ENCODE measurements at places on chromosomes 7 and 10.

- peak; percentile 23 for DNase-seq
Measured at GRCh38 chr7:32347244-32347828, 142.8 kb downstream of the LSM5 start.

- peak; percentile 59 for DNase-seq
Measured at GRCh38 chr7:234708-235553, 42.6 kb downstream of the FAM20C start.

DNA sequence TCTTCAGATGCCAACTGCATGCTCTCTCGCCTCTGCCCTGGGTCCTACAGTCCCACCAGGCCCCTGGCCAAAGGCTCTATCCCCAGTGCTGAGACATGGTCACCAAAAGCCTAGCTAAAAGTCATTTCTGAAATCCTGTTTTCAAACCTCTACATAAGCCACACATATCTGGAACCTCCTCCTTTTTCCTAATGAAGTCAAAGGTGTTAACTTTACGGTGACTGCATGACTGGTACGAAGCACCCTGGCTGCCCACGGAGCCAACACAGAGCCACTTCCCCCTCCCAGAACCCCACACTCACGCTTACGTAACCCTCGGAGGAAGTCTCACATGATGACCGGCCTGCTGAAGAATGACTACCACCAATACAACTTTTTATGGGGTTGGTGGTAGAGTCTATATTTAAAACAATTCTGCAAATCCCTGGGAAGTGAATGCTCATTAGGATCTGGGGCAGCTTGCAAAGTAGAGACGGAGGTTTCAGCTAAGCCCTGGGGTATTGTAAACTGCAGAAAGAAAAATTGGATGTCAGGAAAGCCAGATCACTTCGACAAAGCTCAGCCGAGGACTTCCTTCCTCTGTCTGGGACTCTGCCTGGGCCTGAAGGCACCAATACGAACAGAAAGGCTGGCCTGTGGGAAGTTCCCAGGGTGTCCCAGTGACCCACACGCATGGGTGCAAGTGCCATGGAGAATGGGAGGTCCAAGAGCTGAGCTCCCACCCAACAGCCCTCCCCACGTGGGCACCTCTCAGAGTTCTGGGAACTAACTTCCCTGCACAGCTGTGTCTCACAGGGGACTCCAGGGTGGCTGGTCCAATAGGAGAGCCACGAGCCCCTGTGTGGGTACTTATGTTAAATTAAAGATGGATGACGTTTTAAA lies 50.7 kb downstream of the PDGFA start:
- DNase-seq = peak; percentile 21

GRCh38 chr10:124259139-124259825 lies 159.4 kb downstream of the OAT start:
- DNase-seq = no peak

GRCh38 chr10:71078454-71079145 lies 133.8 kb upstream of the UNC5B start:
- DNase-seq = peak; percentile 5

GRCh38 chr10:74994854-74995253 lies 116.6 kb upstream of the SAMD8 start:
- no peak for DNase-seq

GRCh38 chr7:70484255-70484654 lies 647.7 kb upstream of the GALNT17 start:
- no peak for DNase-seq

DNA sequence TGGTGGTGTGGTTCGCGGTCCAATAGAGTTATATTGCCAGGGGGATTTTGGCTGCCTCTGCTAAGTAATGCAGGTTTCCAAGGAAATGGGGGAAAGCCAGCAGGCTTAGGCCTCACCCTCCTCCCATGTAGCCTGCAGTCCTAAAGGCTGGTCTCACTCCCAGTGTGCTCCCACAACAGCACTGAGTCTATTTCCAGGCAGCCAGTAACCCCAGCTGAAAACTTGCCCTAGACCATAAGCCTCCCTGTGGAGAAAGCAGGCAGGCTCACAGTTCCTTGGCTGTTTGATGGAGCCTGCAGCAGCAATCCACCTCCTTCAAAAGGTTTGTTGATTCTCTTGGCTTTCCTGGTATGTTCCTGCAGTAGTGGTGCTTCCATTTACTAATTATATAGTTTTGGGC lies 220.0 kb upstream of the ZNF804B start:
- DNase-seq = no peak

DNA sequence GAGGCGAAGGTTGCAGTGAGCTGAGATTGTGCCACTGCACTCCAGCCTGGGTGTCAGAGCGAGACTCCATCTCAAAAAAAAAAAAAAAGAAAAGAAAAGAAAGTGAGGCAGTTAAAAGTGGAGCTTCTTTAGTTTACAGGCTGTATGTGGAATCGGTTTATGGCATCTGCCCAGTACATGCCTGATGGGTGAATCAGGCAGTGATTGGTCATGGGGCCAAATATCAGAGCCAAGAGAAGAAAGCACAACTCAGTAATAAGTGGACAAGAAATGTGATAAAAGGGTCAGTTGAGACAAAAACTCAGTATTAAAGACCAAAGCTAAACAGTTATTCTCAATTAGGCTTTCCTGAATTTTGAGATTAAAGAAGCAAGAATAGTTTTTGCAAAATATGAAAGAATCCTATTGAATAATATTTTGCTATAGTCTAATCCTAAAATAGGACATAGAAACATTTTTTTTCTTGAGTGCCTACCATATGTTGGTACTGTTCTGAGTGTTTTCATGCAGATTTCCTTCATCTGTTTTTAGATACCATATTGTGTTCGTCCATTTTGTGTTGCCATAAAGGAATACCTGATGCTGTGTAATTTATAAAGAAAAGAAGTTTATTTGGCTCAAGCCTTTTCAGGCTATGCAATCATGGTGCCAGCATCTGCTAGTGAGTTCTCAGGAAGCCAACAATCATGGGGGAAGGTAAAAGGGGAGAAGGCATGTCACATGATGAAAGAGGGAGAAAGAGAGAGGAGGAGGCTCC lies 14.4 kb downstream of the CDC14C start:
- DNase-seq = no peak

- DNase-seq = no peak
Measured at GRCh38 chr10:111295788-111296187, 219.0 kb downstream of the ADRA2A start.

- no peak for DNase-seq
Measured at GRCh38 chr10:64010711-64011110, 489.5 kb downstream of the REEP3 start.

DNA sequence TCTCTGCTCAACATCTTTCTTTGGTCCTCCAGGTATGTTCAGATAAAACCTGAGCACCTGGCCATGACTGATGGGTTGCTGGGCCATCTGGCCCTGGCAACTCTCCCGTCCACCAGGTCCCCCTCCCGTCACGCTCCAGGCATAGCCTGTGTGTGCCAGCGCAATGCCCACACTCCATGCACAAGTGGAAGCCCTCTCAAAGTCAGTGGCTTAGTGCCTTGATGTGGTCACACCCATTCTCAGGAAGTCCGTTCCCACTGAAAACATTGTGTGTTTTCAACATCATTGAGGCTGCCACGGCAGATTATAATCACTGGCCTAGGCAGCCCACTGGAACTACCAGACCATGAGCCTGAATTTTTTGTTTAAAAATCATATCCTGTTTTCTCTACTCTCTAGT lies 170.6 kb upstream of the LANCL2 start:
- DNase-seq = no peak

- DNase-seq = no peak
Measured at GRCh38 chr10:68103261-68103878, 5.9 kb upstream of the MYPN start.

DNA sequence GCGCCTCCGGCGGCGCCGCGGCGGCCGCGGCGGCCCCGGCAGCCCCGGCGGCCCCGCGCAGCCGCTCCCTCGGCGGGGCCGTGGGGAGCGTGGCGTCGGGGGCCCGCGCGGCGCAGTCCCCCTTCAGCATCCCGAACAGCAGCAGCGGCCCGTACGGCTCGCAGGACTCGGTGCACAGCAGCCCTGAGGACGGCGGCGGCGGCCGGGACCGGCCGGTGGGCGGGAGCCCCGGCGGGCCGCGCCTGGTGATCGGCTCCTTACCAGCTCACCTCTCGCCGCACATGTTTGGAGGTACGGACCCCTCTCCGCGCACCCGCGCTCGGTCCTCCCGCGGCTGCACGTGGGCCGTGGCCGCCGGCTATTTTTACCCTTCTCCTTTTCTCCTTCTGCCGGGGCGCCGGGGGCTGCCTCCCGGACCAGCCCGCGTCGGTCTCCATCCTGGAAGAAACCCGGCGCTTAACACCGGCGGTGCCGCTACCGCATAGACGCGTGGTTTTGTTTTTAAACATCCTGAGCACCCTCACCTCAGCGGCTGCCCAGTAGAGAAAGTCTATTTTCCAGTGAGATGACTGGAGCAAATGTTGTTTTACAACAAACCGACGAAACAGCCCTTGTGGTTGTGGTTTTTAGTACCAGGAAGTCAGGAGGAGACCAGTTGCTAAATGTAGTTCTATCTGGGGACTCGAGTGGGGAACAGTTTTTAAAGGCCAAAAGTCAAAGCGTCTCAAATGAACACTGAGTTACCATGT lies 1.3 kb downstream of the ZNRF2 start:
- peak; percentile 40 for DNase-seq

DNA sequence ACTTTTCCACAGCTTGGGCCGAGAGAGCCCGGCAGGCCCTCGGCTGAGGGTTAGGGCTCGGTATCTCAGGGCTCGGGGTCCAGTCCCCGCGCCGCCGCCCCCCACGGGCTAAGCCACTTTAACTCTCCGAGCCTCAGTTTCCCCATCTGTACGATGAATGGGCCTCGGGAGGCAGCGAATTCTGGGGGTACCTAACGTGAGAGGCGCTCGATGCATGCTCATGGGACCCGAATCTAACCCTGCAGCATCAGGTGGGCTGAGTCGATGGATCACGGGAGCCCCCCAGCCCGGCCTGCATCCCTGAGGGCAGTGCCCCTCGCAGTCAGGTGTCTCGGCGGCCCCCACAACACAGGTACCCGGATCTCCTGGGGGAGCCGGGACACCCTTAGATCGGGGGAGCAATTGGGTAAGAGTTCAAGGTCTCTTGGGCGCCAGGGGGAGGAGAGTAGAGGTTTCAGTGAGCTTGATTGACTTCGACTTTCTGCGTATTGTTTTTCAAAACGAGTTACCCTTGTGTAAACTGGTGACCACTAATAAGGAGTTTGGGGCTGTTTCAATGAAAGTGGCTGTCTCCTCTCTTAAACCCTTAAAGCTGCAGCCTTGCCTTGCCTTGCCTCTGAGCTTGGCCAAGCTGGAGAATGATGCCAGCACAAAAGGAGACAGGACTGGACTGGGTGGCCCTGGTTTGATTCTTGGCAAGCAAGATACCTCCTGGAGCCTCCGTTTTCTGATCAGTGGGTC lies 631 bp downstream of the POR start:
- DNase-seq = peak; percentile 29

DNA sequence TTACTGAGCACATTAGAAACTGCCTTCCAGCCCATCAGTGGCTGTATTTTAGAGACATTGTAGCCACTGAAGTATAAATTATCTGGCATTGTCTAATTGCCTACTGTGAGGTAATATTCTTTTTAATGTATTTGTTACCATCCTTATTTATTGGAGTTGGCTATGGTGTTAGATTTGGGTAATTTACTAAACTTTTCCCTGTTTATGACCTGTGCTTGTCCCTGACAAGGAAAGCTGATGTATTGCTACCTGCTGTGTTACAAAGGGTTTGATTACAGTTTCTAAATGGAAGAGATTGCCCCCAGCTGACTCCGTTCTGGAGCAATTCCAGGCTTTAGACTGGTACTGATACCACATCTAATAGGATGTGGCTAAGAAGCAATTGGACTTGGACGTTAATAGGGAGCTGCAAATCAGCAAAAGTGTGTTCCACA lies 12.3 kb upstream of the ASCC1 start:
- DNase-seq = no peak

GRCh38 chr7:148850564-148850963 lies 33.5 kb downstream of the EZH2 start:
- no peak for DNase-seq

DNA sequence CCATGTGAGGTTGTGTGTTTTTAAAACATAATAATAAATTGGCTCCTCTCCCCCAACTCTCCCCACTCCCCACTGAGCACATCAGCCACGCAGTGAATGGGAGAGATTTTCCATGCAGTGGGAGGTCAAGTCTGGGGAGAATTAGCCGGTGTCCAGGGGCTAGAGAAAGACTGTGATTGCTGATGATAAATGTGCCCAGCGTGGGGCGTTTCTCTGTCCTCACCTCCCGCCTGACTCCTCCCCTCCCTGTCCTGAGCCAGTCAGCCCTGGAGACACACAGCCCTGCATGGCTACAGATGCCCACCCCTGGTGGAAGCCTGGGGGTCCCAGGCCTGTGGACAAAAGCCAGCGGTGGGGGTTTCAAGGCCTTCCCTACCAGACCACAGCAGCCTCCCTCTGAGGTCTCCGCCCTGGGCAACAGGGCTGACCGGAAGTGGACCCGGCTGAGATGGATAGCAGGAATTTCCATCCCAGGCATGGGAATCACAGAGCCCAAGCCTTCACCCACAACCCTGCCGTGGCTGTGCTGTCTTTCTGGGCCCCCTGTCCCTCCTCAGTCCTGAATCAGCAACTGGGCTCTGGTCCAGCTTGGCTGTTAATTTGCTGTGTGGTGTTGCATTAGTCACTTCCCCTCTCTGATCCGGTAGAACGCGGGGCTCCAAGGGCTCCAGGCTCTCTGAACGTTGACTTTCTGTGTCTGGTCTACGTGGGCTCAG lies 46.8 kb upstream of the SLC29A3 start:
- DNase-seq = no peak

DNA sequence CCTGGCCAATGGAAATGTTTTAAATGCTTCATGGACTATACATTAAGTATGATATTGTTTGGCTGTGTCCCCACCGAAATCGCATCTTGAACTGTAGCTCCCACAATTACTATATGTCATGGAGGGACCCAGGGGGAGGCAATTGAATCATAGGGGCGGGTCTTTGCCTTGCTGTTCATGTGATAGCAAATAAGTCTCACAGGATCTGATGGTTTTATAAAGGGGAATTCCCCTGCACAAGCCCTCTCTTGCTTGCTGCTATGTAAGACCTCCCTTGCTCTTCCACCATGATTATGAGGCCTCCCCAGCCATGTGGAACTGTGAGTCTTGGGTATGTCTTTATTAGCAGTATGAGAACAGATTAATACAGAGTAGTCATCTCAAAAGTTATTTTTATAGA lies 32.4 kb upstream of the GRB10 start:
- DNase-seq = no peak

GRCh38 chr7:157012113-157012547 lies 1.7 kb upstream of the MNX1 start:
- no peak for DNase-seq

DNA sequence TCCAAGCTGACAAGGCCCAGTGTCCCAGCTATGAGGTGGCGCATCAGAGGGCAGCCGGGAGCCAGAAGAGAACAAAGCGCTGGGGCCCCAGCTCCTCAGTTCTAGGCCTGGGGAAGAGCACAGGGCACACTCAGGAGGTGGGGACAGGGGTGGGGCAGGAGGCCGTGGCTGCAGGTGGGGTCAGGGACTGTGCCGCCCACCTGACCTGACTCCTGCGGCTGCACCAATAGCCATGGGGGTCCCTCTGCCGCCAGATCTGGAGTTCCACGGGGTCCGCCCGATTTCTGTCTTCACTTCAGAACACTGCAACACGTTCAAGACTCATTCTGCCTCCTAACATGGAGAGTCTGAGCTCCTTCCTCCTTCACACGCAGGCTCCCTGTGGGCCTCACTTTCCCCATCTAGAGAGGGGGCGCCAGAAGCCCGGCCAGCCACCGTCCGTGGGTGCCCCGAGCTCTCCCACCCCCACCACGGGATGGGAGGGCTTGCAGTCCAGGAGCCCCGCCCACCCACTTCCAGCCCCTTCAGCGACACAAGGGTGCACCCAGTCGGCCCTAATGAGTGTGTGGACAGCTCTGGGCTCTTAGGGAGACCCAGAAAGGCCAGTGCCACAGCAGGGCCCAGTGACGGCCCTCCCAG lies 278.3 kb downstream of the MAD1L1 start:
- no peak for DNase-seq

- DNase-seq = no peak
Measured at GRCh38 chr10:3689871-3690510, 95.0 kb downstream of the KLF6 start.

Measured in right hindlimb (tissue), 1 donor.